ENCODE measurements at places on chromosomes 2 and 18. TPM values are rescaled to one million over a fixed set of nuclear protein-coding genes. Genes with fewer than 3 reads are reported as not detected.

DNA sequence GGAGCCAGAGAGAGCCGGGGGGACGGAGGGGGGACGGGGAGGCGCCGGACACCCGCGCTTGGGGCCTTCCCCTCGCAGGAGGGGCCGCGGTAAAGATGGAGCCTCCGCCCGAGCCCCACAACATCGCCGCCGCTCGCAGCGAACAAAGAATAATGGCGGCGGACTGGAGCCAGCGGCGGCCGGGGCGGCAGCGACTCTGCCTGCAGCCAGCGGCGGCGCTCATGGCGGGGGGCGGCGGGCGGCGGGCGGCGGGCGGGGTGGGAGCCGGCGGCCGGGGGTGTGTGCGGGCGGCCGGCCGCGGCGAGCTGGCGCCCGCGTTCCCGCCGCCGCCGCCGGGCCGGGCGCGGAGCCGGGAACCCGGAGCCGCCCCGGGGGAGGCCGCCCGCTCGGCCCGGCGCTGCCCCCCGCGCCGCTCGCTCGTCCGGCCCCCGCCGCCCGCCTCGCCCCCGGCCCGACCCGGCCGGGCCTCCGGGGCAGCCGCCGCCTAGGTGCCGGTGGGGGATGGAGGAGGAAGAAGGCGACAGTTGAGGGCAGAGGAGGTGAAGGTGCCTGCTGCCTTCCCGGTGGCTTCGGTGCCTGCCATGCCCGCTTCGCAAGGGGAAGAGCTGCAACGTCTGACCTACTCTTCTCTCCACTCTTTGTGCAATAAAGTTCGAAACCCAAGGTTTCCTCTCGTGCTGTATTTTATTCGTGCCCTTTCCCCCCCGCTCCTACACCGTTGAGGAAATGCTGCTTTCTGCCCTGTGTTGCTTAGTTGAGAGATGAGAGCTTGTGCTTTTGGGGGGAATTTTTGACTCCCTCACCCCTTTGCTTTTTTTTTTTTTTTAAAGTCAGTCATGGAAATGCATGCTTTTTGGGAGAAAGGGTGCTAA, 634 bp downstream of the CREB1 start:
- peak; percentile 41 for DNase-seq

GRCh38 chr2:64342195-64343099, 111.5 kb upstream of the LGALSL start:
- DNase-seq = no peak

GRCh38 chr2:69762513-69763494, 20.9 kb downstream of the ANXA4 start:
- no peak for DNase-seq

DNA sequence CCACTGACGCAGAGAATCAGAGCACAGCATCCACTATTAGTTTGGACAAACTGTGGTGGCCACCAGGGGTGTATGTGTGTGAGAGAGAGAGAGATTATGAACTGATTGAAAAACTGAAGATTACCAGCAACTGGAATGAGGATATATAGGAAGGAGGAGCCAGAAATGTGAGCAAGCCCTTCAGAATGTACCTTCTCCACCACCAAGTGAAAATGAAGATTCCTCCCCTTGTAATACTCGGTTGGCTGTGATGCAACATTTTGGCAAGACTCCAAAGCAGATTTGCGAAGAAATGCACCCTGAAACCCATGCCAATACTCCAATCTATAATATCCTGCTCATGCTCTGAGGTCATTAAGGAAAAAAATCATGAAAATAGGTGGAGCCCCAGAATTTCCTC, 121.2 kb upstream of the SLC35G4 start:
- DNase-seq = no peak

DNA sequence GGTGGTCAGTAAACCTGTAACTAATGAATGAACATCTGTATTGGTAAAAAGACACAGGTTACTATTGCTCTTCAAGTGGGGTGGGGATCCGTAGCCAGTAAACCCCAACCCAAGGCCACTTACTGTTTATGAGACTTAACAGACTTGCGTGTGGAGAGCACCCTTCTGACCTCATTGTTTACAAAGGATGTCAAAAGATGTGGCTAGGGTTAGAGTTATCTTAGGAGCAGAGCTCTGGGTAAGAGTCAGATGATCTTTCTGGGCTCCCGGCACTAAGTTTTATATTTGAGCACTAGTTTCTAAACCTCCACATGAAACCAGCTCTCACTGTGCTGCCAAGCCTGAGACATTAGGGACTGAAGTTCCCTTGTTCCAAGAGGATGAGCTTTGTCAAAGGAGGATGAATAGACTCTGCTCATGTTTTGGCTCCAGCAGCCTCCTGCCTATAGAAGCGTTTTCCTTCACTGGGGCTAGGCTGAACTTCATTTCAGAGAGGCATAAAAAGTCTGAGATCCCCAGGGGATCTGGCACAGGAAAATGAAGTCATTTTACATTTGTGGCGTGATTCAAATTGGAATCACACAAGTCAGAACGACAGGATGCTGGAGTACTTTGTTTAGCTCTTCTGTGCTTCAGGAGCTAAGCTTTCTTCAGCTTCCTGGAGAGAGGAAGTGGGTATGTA, 403.1 kb upstream of the TRIB2 start:
- no peak for DNase-seq

The HAAO gene
- total RNA-seq = 2.3 TPM

- no peak for DNase-seq
Observed at GRCh38 chr2:1795261-1796231, 51.2 kb upstream of the PXDN start.

DNA sequence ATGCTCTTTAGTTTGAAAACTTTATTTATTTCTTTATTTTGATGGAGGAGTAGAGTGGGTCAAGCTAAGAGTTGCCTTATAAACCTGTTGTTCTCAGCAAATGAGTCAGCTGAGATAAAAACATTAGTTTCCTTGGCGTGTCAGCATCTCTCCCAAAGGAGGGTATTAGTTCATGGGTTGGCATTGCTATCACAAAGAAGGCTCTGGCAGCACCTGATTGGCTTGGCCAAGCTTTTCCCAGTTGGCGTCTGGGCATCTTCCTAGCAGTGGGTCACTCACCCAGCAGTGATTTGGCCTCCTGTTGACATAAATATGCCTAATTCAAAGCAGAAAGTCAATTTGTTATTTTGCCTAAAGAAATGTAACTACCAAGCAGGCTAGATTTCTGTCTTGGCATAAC, 200.7 kb upstream of the TNP1 start:
- no peak for DNase-seq

- DNase-seq = no peak
Observed at GRCh38 chr2:240713928-240714746, 22.5 kb downstream of the AQP12A start.

The SLC5A7 gene
- total RNA-seq = not detected

DNA sequence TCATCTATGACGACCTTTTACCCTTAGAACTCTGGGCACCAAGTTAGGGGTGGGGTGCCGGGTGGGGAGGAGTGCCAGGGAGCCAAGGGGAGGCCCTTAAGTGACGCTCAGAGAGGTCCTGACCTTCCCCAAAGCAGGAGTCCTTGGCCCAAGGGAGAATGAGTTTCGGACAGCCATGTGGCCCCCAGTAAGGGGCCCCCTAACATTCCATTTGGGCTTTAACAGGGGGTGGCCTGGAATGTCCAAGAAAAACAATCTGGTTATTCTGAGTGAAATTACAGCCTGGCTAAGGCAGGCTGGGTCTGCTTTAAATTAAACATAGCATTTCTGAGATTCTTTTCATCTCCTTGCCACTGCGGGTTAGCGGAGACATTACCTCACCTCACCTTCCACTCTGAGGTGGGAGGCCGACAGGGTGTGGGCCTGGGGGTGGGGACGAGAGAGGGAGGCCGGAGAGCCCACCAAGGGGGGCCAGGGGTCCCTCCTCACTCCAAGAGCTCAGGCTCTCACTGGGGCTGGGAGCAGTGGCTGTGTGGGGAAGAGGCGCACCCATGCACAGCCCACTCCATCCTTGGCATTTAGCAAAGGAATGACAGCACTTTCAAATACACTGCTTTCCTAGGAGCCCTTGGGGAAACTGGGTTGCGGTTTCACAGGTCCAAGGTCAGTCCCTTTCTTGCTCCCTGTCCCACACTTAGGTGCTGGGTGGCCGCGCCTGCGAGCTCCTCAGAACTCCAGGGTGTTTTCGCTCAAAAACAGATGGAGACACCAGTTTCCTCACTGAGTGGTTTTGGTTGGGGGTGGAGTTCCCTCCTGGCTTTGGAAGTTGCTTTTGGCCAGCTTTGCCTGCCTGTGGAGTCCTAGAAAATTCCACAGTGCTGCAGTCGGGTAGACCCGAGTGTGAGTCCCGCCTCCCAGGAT, 107.4 kb downstream of the POLR1A start:
- DNase-seq = peak; percentile 45

The HOXD10 gene
- not detected for total RNA-seq

GRCh38 chr2:31402388-31402787, 12.2 kb downstream of the XDH start:
- DNase-seq = no peak

The SGO2 gene
- total RNA-seq = 1.6 TPM

- no peak for DNase-seq
Observed at GRCh38 chr2:68807821-68808266, 63.4 kb downstream of the BMP10 start.

- peak; percentile 54 for DNase-seq
Observed at GRCh38 chr2:233349005-233349998, 5.0 kb upstream of the DGKD start.

DNA sequence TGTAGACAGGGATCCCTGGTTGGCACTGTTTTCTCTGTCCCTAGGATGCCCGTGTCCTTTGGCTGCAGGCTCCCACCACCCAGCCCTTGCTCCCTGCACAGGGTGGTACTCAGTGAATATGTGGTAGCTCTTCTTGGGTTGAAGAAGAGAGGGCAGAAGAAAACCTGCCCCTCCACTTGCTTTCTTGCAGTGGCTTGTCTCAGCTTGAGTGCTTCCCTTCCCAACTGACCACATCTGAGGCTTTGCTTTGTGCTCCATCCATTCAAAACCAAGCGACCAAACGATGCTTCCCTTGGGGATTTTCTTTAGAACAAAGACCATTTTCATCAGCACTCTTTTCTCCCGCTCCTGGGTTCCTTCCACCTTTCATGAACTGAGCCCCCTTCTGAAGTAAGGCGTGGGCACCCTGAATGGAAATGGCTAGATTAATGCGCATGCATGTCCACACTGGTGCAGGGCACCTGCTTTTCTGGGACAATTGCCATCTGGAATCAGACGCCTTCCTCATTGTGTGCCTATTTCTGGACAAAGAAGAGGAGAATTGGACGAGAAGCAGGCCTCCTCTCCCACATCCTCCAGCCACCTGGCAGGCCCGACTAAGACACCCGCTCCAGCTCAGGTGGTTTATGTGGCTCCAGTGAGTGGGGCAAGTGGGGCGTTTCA, 59.1 kb downstream of the ARL4C start:
- peak; percentile 24 for DNase-seq

The SERPINB13 gene
- total RNA-seq = not detected

The RPS27A gene
- total RNA-seq = 459 TPM

GRCh38 chr2:88667219-88667618, 24.3 kb upstream of the RPIA start:
- DNase-seq = no peak

- DNase-seq = no peak
Observed at GRCh38 chr2:226489775-226490541, 309.7 kb downstream of the IRS1 start.

The FBLN7 gene
- total RNA-seq = 0.60 TPM

The POTEJ gene
- total RNA-seq = not detected

- DNase-seq = no peak
Observed at GRCh38 chr2:607172-607571, 70.0 kb downstream of the TMEM18 start.

- DNase-seq = no peak
Observed at GRCh38 chr18:55579501-55580270, 8.3 kb downstream of the TCF4 start.

- DNase-seq = no peak
Observed at GRCh38 chr2:56580242-56580641, 396.5 kb downstream of the CCDC85A start.

The DNAJB2 gene
- total RNA-seq = 77.5 TPM

- no peak for DNase-seq
Observed at GRCh38 chr2:47134386-47135090, 20.6 kb downstream of the STPG4 start.

DNA sequence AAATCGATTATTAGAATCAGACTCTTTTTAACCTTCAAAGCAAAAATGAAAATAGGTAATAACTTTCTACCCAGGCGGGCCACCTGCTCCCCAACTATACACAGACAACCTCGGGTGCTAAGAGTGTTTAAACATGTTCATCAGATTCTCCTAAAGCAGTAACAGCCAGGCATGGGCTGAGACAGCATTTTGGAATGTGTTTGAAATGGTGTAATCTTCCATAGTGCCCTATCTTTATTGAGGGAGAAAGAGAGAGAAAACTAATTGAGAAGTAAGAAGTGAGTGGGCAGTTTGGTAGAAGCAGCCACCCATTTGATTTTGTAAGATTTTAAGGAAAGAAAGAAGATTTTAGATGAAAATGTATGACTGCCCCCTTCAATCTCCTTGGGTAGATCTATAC, 196.1 kb upstream of the CTAGE1 start:
- no peak for DNase-seq

DNA sequence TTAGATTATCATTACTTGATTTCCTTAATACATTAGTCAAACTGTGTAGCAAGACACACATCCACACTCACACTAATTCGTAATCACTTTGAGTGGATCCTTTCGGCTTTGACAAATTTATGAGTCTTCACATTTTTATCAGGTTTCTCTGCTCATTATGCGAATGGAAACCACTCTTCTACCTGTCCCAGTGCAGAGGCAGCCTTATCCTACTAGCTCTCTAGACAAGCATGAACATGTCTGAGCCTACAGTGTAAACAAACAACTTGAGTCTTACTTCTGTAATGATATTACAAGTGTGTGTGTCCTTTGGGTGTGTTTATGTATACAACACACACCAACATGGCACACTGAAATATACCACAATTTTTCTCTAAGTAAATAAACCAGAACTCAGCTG, 361.9 kb upstream of the CHST9 start:
- DNase-seq = no peak

The SLC38A11 gene
- total RNA-seq = 0.33 TPM
